ENCODE measurements at places on chromosomes 3 and 15.

DNA sequence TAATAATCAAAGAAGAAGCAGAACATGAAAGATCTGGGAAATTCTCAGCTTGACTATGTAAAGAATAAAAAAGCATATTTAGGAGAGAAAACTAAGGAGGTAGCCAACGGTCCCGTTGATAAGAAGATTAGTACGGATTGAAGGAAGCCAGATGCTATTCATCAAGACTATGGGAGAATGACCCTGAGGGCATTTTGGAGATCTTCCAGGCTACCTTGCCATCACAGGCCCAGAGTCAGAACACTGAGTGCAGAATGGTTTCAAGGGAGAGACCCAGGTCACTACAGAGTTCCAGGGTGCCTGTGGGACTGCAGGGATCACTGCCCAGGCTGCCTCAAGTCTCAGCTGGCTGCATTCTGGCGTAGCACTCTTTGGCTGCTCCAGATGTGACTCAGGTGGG lies 752.9 kb upstream of the ARPP21 start:
- no peak for DNase-seq

- DNase-seq = no peak
Measured at GRCh38 chr3:194125442-194125841, 10.5 kb upstream of the HES1 start.

GRCh38 chr15:72128359-72128758 lies 10.2 kb downstream of the SENP8 start:
- no peak for DNase-seq

GRCh38 chr3:16899919-16900318 lies 15.2 kb downstream of the PLCL2 start:
- DNase-seq = no peak

DNA sequence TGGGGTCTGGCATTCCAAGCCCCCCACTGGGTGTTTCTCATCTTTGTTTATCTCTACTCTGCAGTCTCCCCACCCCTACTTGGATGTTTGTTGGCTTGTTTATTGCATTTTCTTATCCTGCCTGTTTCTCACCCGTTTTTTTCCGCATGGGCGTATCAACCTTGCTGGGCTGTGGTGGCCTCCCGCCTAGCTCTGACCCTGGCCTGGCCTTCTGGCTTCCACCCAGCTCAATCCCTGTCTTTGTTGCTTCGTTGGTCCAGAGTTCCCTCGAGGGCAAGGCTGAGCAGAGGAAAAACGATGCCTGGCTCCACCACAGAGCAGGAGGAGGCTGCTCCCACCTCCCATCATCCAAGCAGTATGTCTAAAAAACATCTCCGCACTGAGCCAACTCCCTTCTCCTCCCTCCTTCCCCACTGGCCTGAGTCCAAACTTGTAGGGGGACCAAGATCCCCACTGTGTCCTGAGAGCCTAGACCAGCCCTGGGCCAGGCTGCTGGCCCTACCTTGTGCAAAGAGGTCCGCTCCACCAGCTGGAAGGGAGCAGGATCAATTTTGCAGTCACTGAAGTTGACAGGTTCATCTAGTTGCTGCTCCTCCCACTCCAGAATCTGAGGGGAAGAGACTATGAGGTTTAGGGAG lies 9.8 kb downstream of the CLCN2 start:
- DNase-seq = no peak

- no peak for DNase-seq
Measured at GRCh38 chr3:166785876-166786275, 594.2 kb downstream of the ZBBX start.

DNA sequence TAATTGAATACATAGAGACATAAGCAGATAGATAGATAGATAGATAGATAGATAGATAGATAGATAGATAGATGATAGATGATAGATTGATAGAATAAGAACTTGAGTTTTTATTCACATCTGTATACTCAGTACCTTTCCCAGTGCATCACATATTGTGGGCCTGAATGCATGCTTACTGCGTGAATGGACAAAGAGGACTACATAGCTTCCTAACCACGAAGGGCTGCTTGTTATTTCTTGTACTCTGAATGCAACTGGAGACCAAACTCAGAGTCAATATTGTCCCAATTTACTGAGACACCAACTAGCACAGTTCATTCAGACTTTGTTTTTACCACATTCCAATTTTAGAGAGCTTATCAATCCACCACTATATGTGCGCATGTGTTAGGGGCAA lies 422.9 kb upstream of the GRM7 start:
- no peak for DNase-seq

GRCh38 chr3:52062505-52062904 lies 6.1 kb upstream of the DUSP7 start:
- DNase-seq = no peak

- DNase-seq = no peak
Measured at GRCh38 chr15:25176991-25177954, 222.5 kb downstream of the SNRPN start.

DNA sequence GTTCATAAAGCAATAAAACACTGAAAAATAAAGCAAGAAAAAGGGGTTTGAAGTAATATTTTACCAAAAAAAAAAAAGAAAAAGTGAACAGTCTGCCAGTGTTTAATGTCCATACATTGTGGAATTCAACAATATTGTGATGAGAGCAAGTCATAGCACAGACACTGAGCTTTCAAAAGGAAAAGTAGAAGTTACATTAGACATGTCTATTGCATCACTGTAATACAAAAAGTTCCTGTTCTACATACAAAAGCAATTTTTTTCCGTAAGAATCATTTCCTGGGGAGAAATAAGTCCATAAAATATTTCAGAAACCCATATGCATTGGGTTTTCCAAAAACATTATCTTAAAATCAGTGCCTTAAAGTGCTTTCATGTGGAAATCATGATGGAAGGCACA lies 11.8 kb upstream of the HDC start:
- no peak for DNase-seq
